D341Med (cell line): ENCODE measurements at places on chromosomes 2 and 18.

GRCh38 chr2:10423400-10423774 lies 24.7 kb downstream of the ODC1 start:
- no peak for DNase-seq

DNA sequence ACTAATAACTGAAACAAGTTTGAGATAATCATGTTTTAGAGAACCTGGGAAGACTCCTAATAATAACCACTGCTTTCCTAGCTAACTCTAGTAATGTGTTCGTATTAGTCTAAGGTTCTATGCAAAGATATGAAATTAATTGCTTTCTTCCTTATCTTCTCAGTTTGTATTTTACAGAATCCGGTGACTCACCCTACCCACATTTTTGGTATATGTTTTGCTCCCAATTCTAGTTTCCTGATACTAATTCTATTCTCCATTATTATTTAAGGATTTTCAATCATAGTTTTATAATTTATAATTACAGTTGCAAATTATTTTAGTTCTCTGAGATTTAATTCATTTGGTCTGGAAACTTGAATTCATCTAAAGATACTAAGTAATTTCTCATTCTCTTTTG lies 394.6 kb upstream of the SETBP1 start:
- no peak for DNase-seq

DNA sequence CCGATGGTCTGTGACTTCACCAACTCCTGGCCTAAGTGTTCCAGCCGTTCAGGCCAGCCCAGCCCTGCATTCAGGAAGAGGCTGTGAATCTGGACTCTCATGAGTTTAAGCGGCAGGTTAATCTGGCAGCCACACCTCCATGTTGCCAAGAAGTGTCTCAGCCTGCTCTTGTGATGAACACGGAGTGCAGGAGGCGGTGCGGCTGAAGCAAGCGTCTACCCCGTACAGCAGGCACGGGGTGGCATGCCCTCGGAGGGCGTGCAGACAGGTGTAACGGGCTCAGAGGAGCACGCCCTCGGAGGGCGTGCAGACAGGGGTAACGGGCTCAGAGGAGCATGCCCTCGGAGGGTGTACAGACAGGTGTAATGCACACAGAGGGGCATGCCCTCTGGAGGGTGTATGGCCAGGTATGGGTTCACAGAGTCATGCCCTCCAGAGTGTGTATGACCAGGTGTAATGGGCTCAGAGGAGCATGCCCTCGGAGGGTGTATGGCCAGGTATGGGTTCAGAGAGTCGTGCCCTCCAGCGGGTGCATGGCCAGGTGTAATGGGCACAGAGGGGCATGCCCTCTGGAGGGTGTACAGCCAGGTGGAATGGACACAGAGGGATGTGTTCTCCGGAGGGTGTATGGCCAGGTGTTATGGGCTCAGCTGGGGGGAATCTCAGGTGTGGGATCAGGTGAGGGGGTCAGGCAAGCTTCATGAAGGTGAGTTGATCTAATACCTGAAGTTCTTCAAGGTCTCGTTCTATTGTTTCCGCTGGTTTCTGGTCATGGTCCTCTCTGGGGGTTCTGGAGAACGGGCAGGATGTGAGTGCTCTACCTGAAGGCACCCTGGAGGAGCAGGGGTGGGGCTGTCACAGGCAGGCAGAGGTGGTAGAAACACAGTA lies 22.6 kb downstream of the CROCC2 start:
- DNase-seq, result no peak

DNA sequence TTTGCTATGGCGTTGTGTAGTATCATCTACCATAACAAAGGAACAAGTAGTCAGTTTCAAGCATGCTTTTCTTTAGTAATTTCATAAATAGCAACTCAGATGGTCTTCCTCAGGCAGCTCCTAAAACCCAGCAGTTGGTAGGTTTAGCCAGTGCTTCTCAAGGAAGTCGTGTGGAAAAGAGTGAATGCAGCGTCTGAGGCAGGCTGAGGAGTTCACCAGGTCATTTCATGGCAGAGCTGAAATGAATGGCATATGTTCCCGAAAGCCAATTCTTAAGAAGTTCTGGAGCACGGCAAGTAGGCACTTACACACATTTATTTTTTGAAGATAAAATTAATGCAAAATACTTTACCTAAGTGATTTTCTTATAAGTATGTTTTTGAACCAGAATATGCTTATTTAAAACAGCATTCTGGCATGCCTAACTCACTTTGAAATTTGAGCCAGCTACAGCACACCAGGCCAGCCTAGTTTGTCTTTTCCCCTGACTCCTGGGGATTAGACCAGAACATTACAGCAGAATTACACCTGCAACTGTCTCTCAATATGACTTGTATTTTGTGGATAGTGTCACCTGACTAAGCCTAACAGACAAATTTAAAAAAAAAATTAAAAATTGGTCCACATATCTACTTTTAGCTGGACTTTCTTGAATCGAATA lies 62.2 kb downstream of the OSBPL6 start:
- DNase-seq, result no peak

DNA sequence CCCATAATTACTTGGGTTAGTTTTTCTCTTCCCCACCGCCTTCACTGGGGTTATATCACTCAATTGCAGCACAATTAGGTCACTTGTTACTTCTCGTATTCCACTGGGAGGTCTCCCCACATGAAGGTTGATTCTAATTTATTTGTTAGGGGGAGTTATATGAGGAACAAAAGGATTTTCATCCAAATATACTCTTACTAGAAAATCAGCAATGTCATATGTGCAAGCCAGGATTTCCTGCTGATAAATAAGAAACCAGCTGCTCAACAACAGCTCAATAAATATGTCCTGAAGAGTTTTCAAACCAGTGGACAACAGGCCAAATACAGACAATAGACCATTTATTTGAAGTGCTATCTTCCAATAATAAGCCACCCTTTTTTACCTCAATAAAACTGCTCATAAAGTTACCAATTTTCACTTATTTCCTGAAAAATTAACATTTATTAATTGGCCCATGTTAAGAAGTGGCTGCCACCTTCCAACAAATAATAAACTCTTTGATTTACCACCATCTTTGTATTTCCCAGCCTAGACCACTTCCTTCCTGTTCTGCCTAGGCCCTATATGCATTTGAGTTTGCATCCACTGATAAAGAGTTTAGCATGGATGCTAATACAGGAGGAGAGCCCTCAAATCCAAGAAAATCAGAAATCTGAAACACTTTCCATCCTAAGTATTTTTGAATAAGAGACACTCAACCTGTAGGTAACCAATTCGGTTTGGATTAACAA lies 184.4 kb upstream of the SLC39A10 start:
- no peak for DNase-seq

- DNase-seq, result no peak
Measured at GRCh38 chr2:168191955-168192785, 55.2 kb downstream of the STK39 start.

DNA sequence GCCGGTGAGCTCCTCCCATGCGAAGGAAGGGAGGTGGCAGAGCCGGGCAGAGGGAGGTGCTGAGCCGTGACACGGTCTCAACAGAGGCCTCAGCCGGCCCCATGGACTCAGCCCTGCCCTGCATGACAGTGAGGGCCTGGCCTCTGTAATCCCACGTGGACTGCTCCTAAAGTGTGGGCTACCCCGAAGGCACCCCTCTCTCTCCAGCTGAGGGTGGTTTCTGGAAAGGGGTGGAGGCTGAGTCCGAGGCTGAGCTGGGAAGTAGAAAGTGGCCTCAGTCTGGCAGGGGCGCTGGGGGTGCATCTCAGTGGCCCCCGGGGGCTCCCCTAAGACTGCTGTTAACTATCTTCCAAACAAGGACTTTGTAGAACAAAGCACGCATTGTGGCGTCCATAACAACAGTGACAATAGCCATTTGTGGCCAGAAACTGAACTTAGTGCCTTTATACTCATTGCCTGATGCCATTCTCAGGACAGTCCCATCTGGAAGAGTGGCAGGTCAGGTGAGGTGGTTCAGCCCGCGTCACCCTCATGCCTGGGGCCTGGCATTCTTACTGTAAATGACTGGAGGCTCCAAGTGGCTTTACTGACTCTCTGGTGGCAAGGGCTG lies 192.4 kb downstream of the TWIST2 start:
- no peak for DNase-seq

- no peak for DNase-seq
Measured at GRCh38 chr2:231295363-231295655, 96.9 kb downstream of the ARMC9 start.

- no peak for DNase-seq
Measured at GRCh38 chr2:47013383-47013782, 97.8 kb upstream of the MCFD2 start.

DNA sequence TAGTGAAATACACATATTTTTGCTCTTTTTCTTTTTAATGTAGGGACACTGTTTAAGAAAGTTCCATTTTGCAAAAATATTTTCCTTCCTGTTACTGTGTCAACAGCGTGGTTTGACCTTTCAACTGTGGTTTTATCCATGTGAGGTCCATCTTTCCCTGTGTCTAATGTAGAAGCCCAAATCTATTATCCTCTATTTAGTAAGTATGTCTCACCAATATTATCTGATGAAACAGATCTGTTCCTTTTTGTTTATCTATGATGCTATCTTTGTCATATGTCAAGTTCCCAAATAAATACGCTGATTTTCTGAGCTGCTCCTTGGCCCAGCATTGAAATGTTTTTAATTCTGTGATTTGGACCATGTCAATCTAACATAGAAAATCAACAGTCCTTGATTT lies 3.5 kb upstream of the ARHGAP15 start:
- no peak for DNase-seq
